ENCODE measurements at places on chromosomes 6 and 20.
A peak's percentile ranks its signal among the peaks of the same experiment; 100 is the strongest.

- DNase-seq = peak; percentile 20
These were observed 63.7 kb downstream of the RNGTT start for GRCh38 chr6:88899569-88900316.

GRCh38 chr6:133889557-133890403 is 867 bp downstream of the TCF21 start:
- no peak for DNase-seq

GRCh38 chr6:3785745-3786098 is 34.2 kb upstream of the PXDC1 start:
- DNase-seq = no peak

GRCh38 chr6:120274547-120274946 is 925.0 kb upstream of the MAN1A1 start:
- no peak for DNase-seq

GRCh38 chr6:50924758-50925157 is 106.1 kb downstream of the TFAP2B start:
- no peak for DNase-seq

DNA sequence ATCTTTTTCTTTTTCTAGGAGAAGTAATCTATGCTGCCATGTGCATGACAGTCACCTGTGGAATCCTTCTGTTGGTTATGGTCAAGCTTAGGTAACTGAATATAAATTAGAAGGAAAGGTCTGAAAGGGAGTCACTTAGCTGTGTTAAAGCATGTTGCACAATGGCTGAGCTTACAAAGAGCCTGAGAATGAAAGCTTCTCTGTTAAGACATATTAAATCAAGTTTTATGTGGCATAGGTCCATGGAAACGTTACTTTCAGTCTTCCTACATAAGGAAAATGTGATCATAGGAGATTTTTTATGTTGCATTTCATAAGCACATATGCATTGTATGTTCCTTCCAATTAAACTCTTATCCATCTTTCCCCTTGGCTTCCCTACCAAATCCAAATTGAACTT is 72.1 kb downstream of the GFRAL start:
- no peak for DNase-seq

DNA sequence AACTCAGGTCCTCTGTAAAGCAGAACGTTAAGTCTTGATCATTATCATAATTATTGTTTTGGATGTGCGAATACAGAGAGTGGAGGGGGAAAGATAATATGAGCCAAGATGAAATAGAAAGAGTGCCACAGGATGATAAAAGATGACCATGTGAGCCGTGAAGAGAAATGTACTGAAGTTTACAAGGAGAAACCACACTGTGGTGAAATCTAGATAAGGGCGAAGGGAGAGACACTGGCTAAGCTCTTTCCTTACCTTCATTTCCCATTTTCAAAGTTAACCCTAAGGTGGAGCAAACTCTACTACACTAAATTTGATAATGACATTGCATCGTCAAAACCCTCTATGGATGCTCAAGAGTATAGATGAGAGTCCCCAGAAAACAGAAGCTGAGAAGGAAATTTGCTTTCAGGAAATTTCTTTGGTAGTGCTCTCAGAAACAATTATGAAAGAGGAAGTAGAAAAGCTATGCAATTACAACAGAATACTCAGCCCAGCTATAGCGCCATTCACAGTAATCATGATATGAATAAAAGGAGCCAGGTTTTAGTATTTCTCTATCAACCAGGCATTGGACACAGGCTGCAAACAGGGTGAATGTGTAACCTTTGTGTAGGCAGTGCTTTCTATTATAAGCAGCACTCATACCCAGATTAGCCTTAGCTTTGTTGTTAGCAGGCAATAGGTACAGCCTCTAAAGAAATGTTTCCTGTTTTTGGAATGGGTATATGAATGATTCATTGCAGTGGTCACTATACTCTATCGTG is 1080.7 kb downstream of the GRIK2 start:
- DNase-seq = no peak

- DNase-seq = peak; percentile 63
These were observed at the start of gene DEF6 for GRCh38 chr6:35297601-35298481. Gene DEF6 (plus strand): TSS chr6:35297818. CDS start chr6:35297857, 39 bp downstream.

- DNase-seq = peak; percentile 79
These were observed at the start of gene COL21A1 for GRCh38 chr6:56246881-56247653. Gene COL21A1 (minus strand): TSS chr6:56247580. CDS start chr6:56182618, 64,962 bp downstream.

- no peak for DNase-seq
These were observed 2.0 kb downstream of the SLC35D3 start for GRCh38 chr6:136923954-136924673.

- no peak for DNase-seq
These were observed 10.4 kb downstream of the PLCG1 start for GRCh38 chr20:41147767-41148191.

DNA sequence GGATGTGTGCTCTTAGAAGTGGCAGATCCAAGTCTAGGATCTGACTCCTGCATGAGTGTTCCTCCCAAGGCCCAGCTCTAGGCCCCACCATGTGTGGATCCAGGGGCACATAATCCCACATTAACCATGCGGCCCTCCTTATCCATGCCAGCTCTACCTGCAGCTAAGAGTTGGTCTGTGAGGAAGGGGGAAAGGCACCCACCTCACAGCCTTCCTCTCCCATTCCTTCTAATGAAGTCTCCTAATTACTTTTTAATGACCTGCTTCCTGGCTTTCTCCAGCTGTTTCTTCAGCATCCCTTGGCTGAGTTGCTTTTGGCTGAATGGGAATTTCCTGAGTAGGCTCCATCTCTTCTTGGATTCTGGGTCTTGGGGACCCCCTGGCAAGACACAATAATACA is 52.2 kb downstream of the NPEPL1 start:
- no peak for DNase-seq

- no peak for DNase-seq
These were observed 4.5 kb upstream of the SIRPA start for GRCh38 chr20:1890469-1891262.

DNA sequence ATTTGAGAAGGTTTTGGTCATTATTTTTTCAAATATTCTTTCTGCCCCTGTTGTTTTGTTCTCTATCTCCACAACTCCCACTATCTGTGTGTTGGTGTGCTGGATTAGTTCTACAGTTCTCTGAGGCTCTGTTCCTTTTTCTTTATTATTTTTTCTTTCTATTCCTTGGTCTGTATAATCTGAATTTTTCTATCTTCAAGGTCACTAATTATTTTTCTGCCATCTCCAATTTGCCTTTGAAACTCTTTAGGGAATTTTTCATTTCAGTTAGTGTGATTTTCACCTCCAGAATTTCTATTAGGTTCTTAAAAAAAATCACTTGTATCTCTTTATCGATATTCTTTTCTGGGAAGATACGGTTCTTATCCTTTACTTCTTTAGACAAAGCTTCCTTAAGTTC is 82.1 kb upstream of the GGTLC1 start:
- no peak for DNase-seq
